Activated CD8-positive, alpha-beta memory T cell treated with anti-CD3 and anti-CD28 coated beads for 48 hours (primary cell): ENCODE measurements at places on chromosomes 16 and 17.

GRCh38 chr17:59267776-59268175 is 47.5 kb downstream of the GDPD1 start:
- no peak for DNase-seq

- no peak for DNase-seq
These were observed 22.0 kb upstream of the ALDH3A1 start for GRCh38 chr17:19769946-19770652.

- no peak for DNase-seq
These were observed 183.0 kb downstream of the PHKB start for GRCh38 chr16:47644166-47644565.

GRCh38 chr16:66899945-66900710 is 18.6 kb downstream of the CDH16 start:
- DNase-seq: no peak

DNA sequence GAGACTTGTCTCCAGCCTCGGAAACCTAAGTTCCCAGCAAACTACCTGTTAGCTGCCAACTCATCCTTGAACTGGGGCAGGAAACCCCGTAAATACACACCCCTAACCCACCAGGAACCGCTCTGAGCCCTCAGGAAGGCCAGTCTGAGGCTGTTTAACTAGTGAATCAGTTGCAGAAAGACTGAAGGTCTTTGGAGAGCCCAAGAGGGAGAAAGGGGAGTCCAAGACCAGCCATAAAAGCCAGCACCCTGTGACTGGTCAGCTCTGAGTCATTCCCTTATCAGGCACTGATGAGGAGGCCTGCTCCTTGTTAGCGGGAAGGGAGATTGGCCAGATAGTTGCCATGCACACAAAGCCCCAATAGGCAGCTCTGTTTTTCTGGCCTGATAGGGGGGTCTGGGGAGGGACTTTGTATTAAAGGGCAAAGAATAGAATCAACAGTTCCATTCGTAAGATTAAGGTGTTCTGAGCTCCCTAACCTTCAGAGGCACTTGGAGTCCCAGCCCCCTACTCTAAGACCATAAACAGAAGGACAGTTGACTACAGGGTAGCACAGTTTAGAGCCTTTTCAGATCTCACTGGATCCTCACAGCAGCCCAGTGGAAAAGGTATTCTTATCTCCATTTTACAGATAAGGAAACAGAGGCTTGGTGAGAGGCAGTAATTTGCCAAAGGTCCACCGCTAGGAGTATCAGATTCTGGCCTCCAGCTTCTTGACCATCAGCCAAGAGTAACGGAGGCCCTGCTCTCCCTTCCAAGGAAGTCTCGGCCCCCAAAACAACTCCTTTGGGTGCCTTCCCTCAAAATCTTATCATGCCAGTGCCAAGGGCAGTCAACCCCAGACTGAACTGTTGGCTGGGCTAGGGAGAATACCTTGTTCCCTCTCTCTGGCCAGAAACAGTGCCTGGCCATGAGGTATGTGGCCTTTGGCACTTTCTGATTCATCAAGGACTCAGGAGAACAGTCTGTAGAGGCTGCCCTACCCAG is 2.2 kb upstream of the KRT19 start:
- DNase-seq: no peak

DNA sequence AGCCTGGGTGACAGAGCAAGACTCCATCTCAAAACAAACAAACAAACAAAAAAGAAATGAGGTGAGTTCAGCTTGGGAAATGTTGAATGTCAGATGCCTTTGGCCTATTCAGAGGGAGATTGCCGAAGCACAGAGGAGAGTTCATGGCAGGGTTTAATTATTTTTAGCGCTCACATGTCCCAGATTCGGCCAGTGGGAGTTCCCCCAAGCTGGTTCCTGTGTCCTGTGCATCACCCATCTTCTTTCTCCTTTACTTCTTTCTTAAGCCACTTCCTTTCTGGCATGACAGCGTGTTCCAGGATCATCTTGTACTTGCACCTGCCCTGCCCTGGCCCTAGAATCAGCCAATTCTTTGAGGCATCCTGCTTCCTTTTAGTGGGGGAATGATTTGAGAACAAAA is 9.2 kb downstream of the MPV17L start:
- DNase-seq: no peak

- DNase-seq: peak; percentile 5
These were observed at the start of gene ARHGAP44 for GRCh38 chr17:12789481-12790248. TSS of gene ARHGAP44 (plus strand) at chr17:12789498. CDS start at chr17:12789839, 341 bp downstream.

DNA sequence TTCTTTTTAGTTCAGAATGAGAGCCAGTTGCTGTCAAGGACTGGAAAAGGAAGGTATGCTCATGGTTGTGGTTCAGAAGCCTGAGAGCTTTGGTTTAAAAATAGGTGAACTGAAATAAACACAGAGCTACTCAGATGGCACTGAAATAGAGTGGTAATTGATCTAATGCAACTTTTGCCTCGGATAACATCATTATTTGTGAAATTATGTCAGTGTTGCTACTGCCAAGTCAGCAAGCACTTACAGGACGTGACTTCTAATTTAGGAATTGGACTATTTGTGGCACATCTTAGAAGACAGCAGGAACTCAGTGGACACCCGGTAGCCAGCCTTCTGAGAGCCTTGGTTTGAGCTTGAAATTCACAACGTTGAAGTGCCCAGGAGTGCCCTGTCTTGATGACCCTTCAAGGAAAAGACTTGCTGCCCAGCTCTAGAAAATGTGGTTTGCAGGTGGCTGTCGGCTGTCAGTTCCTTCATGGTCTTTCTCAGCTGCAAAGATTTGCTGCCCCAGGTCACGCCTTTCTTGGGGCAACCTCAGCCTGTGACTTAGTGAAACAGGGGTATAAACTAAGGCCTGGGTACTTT is 42.0 kb upstream of the XYLT1 start:
- no peak for DNase-seq

GRCh38 chr16:85916141-85916890 is 17.4 kb downstream of the IRF8 start:
- no peak for DNase-seq

- no peak for DNase-seq
These were observed 24.1 kb downstream of the PIK3R6 start for GRCh38 chr17:8843344-8843743.
